ENCODE measurements at places on chromosomes 4 and X.
A peak's percentile ranks its signal among the peaks of the same experiment; 100 is the strongest.

DNA sequence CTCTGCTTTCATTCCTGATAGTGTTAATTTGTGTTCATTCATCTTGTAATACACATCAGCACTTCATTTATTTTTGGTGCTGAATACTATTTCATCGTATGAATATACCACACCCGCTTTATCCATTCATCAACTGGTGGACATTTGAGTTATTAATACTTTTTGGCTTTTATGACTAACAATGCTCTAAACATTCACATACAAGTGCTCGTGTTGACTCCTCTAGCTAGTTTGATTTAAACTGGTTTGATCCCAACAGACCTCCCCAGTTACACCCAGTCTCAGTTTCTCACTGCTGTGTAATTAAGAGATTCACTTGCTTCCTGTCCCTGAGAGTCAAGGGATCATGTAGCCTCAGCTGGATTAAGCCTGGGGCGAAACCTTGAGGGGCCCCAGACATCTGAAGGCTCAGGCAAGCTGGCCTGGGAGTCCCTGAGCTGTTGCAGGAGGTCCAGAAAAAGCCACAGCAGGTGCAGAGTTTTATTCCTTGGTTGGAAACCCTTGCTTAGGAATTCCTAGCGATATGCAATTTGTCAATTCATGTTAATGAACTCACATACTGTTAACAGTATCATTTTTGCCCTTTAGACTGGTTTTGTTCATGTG lies 52.8 kb upstream of the CLDN24 start:
- DNase-seq, result no peak

DNA sequence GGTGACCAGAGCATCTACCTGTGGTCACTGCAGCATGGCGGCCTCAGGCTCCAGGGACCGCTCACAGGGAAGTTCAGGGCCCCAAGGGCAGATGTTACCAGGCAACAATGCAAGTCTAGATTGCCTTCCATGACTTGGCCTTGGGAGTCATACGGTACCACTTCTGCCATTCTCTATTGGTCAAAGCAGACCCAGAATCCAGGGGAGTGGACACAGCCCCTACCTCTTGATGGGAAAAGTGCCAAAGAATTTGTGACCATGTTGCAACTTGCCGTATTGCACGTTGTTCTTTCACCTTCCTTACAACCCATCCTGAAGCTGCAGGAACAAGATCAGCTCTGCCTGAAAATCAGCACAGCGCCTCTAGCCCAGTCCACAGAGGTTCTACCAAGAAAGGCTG lies 111.1 kb downstream of the IRF2 start:
- no peak for DNase-seq

- no peak for DNase-seq
These were observed 25.2 kb upstream of the GK start for GRCh38 chrX:30627818-30628652.

GRCh38 chrX:10118530-10118929 lies 38.2 kb upstream of the CLCN4 start:
- DNase-seq, result no peak

GRCh38 chr4:89257376-89257775 lies 50.2 kb downstream of the GPRIN3 start:
- DNase-seq, result no peak

GRCh38 chrX:16319929-16320328 lies 152.6 kb downstream of the MAGEB17 start:
- DNase-seq, result no peak

DNA sequence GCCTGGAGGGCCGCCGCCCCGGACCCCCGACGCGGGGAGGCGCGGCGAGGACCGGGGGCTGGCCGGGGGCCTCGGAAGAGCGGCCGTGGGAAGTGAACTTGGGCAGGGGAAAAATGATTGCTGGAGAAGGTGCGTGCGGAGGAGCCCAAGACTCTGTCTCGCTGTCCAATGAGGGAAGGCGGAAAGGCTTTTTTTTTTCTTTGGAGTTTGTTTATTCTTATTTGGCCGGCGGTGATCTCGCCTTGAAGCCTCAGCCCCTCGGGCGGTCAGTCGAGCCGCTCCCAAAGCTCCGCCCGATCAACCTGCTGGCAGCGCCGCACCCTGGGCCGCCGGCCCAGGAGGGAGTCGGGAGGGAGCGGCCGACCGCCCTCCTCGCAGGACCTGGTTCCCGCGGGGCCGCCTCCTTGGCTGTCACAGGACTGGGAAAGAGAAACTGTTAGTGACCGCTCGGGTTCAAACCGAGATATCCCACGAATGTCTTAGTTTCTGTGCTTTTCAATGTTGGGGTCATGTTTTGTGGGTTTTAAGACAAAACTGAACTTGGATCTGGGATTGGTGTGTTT lies 2.5 kb downstream of the CPEB2 start:
- DNase-seq, result peak; percentile 52

DNA sequence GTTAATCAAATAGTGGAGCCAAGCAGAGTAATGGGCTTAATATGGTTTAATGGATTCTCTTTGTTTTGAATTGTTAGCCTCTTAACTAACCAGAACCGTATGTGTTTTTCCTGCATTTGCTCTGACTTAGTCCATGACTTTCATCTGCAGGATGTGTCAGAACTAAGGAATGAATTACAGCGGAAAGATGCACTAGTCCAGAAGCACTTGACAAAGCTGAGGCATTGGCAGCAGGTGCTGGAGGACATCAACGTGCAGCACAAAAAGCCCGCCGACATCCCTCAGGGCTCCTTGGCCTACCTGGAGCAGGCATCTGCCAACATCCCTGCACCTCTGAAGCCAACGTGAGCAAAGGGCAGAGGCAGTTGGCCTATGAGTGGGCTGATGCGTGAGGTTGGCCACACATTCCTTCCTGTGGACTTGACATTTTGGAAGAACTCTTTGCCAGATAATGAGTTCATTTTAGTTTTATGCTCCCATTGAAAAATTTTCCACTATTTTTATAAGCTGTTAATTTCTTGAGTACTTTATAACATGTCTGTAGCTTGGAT lies 9.1 kb downstream of the MED28 start:
- DNase-seq, result no peak

DNA sequence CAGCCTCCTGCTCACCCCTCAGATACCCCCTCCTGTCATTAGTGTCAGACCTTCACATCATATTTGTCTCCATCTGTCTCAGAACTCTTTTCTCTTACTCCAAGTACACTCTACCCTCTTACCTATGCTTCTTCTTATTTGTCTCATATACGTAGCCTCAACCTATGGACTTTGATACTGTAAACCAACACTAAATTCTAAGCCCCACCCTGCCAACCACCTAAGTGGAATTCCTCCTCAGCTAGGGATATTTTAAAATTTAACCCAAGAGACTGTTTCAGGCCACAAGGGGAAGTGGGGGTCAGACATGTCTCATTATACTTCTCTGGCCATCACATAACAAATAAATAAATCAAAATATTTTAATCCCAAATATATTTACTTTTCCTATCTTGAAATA lies 778.1 kb upstream of the GRID2 start:
- no peak for DNase-seq

DNA sequence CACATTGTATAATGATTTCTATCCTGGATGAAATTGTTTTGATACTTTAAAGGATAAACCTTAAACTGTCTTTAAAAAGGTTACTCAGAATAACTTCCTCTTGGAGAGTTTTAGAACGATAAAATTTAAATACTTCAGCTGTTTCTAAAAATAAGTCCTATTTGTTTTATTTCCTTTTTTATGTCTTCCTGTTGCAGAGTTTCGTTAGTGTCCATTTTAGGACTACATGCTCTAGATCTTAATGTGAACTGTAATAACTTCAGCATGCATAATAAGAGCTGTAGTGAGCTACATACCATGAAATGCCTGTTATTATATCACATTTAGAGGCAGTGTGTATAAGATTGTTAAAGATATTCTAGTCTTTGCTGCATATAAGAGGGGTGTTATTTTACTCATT lies 14.6 kb downstream of the ATP10D start:
- DNase-seq, result no peak

DNA sequence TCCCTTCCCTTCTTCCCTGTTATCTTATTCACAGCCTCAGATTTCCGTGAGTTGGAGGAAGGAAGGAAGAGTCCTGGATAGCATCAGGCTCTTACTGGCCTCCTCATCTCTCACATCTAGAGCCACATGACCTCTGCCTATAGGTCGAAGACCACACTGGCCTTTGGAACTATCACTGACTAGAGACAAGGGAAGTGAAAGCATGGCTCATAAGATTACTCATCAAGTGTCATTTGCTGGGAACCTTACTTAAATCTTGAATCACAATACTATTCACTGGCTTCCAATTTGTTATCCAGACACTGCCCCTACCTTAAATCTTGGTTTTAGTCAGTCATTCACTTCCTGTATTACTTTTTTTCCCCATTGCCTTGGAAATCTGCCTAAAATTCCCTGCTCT lies 61.6 kb upstream of the MTMR8 start:
- DNase-seq, result no peak

GRCh38 chr4:84582302-84582987 lies 482 bp upstream of the CDS1 start:
- DNase-seq, result peak; percentile 91

- DNase-seq, result no peak
These were observed 34.0 kb upstream of the BMP15 start for GRCh38 chrX:50876551-50876950.

- DNase-seq, result peak; percentile 90
These were observed 29.3 kb downstream of the CRMP1 start for GRCh38 chr4:5863461-5864113.

DNA sequence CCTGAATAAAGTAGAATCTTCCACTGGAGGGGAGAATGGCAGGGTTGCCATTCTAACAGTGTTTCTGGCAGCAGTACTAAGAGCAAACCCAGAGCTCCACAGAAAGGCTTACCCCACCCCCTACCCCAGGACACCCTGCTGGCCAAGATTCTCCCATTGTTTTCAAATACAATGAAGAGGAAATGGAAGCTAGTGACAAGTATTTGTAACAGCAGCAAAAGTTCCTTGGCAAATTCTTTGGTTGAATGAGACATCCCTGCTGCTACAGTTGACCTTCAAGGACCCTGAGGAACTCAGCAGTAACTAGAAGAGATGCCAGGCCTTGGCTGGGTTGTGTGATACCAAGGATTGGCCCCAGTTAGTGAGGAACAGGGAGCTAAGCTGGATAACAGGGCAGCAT lies 124.2 kb upstream of the DGKK start:
- no peak for DNase-seq

GRCh38 chr4:112098841-112099530 lies 46.3 kb upstream of the FAM241A start:
- DNase-seq, result no peak

- DNase-seq, result no peak
These were observed 154.1 kb downstream of the RASL11B start for GRCh38 chr4:53016099-53016820.

GRCh38 chr4:140049024-140049848 lies 104.7 kb downstream of the MAML3 start:
- DNase-seq, result peak; percentile 79

DNA sequence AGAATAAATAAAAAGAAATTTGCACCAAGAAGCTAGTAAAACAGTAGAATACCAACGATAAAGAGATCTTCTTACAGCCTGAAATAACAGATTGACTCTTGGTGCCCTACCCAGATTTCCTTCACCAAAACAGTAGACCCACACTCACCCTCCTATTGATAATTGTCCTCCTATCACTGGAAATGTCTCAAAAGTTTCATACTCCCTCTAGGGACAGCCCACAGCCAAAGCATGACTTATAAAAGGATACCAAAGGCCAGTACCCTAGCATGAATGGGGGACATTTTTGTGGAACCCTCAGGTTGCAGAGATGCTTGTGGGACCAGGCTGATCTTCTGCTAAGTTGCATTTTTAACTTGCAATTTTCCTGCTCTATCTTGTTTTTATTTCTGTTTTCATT lies 104.1 kb downstream of the INPP4B start:
- DNase-seq, result no peak

DNA sequence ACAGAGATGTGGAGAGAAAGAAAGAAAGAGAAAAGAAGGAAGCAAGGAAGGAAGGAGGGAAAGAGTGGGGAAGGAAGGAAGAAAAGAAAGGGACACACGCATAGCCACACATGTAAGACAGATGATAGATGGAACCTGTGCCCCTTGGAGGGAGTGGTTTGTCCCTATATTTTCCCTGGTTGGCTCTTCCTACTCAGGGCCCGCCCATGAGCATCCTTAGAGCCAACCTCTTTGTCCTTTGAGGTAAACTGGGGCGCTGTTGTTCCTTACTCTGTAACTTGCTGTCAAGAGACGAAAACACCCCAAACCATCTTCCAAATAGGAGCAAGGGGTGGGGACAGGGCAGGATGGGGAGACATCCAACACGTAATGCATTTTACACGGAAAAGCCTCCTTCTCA lies 220.9 kb downstream of the MAML3 start:
- no peak for DNase-seq

DNA sequence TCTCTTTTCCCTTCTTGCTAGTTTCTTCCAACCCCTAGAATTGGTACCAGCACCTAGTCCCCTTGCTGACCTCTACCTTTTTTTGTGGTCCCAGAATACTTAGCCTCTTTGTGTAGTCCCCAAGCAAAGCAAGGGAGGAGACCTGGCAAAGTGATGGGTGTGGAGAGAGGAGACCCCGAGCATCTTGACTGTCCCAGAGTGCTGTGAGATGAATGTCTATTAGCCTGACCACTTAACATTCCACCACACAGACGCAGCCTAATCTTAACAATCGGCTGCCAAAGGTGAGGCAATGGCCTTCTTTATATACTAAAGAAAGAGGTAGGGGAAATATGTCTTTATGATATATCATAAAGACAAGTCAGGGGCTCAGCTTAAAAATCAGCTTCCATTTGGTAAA lies 55.9 kb downstream of the TRIM2 start:
- DNase-seq, result no peak

Data from kidney glomerular epithelial cell (primary cell).